ENCODE measurements at places on chromosomes 5 and 9.
A peak's percentile ranks its signal among the peaks of the same experiment; 100 is the strongest.

DNA sequence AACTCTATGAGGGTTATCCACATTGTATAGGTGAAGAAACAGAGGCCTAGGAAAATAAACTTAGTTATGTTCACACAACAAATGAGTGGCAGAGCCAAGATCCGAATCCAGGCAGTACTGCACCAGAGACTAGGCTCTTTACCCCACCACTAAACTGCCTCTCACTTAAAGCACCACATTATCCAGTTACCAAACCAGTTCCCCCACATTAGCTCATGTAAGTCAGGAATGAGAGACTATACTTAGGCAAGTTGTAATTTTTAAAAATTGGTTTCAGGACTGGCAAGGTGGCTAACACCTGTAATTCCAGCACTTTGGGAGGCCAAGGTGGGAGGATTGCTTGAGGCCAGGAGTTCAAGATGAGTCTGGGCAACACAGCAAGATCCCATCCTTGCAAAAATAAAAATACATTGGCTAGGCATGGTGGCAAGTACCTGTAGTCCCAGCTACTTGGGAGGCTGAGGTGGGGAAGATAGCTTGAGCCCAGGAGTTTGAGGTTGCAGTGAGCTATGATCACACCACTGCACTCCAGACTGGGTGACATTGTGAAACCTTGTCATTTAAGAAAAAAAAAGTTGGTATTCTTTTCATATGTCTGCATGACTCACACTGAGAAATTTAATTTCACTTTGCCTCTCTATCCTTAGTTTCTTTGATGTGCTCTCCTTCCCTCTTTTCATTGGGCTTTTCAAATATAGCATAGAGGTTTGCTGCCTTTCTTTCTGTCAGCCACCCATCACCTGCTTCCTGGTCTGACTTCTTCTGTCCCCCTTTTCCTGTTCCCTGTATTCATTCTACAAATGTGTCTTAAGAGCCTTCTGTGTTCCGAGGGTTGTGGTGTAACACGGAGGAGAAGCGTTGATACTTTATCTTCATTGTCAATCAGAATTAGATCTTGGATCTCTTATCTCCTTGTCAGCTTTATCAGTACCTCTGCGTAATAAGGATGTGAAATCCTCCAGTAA lies 64.7 kb downstream of the ERMP1 start:
- no peak for DNase-seq

DNA sequence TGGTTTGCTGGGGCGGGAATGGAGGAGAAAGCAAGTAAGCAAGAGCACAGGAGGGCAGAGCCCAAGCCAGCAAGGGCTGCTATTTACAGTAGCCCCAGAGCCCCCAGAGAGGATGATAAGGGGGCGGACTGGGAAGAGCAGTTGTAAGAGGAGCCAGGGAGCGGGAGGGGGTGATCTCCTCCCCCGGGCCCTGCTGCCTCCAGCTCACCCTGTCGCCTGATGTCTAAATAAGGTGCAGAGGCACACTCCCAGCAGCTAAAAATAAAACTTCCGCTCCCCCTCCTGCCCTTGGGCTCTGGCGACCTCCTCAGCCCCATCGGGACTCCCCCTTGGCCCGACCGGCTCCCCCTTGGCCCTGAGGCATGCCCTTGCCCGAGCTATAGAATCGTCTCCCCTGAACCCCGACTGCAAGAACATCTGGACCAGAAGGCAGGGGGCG lies 14.4 kb upstream of the CCDC69 start:
- DNase-seq, result no peak

DNA sequence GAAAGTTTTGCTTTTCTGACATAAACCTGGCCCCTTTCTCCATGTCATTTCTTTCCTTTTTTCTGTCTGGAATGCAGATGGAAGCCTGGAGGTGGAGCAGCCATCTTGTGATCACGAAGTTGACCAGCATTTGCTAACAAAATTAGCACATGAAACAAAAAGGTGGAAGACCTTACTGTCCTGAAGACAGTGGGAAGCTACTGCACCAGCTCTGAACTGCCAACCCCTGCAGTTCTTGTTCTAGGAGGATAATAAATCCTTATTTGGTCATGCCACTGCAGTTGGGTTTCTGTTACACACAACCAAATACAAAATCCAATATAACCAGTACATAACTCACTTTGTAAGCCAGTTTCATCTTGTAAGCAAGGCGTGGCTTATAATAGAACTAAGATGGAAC lies 249.4 kb upstream of the TBCA start:
- no peak for DNase-seq

- peak; percentile 8 for DNase-seq
These were observed 1.6 kb downstream of the GTF3C4 start for GRCh38 chr9:132671620-132672412.

GRCh38 chr5:143515829-143516228 lies 112.3 kb upstream of the NR3C1 start:
- DNase-seq, result no peak

- no peak for DNase-seq
These were observed 205.6 kb upstream of the CLINT1 start for GRCh38 chr5:158064334-158065123.

GRCh38 chr5:178221853-178222252 lies 10.7 kb downstream of the PHYKPL start:
- DNase-seq, result no peak

GRCh38 chr5:97124335-97124734 lies 18.1 kb downstream of the LIX1 start:
- DNase-seq, result no peak

DNA sequence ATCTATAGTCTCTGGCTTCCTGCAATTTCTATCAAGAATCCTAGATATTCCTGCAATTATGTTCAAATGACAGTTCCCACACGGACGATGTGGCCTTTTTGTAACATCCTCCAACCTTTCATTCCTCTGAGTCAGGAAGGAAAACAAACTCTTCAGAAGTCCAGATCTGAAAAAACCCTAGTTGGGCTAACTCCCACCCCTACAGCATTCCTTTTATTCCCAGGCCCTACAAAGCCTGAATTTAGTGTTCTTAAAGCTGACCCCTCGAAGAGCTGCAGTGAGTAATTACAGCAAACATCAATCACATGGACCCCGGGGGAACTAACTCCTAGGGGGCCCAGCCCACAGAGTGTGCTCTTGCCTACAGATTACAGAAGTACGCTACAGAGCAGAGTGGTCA lies 99.7 kb downstream of the SERINC5 start:
- DNase-seq, result no peak

GRCh38 chr9:78879324-78880100 lies 582.6 kb downstream of the PSAT1 start:
- no peak for DNase-seq

GRCh38 chr5:132474881-132475496 lies 15.6 kb downstream of the IRF1 start:
- no peak for DNase-seq

DNA sequence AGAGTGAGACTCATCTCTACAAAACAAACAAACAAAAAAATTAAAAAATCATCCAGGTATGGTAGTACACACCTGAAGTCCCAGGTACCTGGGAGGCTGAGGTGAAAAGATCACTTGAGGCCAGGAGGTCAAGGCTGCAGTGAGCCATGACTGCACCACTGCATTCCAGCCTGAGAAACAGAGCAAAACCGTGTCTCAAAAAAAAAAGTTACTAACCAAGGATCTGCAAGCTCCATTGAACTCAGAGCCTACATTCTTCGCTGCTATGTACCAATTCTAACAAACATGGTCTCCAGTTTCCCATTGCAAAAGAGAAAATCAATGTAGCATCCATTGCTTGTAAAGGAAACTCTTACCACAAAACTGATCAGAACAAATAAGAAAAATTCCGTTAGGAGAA lies 33.5 kb downstream of the MTMR12 start:
- no peak for DNase-seq

- DNase-seq, result no peak
These were observed 69.6 kb upstream of the FSTL4 start for GRCh38 chr5:133681896-133682295.

- no peak for DNase-seq
These were observed 150.1 kb upstream of the SLC27A6 start for GRCh38 chr5:128815201-128815600.

DNA sequence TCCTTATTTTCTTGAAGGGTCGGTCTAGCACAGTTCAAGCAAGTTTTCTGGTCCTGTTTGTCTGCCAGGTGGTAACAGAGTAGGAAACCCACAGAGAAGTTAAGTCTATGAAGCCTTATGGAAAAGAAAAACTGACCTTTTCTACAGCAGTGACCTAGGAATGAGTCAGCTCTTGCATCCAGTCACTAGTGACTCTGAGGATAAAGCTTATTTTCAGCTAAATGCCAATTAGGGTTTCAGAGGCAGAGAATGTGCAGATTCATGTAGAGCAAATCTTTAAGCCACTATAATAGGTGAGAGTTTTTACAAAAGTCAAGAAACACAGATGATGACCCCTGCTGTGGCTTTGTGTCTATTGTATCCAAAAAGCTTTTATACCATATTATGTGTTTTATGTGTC lies 100.7 kb downstream of the CWC27 start:
- peak; percentile 67 for DNase-seq

DNA sequence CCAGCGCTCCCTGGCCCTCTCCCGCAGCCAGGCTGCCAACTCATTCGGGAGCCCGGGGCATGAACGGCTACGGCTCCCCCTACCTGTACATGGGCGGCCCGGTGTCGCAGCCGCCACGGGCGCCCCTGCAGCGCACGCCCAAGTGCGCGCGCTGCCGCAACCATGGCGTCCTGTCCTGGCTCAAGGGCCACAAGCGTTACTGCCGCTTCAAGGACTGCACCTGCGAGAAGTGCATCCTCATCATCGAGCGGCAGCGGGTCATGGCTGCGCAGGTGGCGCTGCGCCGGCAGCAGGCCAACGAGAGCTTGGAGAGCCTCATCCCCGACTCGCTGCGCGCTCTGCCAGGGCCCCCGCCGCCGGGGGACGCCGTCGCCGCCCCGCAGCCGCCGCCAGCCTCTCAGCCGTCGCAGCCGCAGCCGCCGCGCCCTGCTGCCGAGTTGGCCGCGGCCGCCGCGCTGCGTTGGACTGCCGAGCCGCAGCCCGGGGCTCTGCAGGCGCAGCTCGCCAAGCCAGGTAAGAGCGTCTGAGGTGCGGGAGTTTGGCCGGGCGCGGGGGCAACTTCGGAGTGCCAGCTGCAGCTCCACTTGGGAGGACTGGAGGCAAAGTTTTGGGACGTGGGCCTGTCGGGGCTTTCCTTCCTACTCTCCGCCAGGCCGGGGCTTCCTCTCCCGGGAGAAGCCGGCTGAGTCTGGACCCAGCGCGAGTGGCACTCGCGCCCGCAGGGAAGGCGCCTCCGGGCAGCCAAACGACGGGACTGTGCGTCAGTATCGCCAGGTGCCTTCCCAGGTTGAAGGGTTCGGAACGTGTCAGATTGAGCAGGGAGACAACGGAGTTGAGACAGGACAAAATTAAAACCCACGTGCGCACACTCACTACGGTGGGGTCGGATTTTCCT lies 735 bp downstream of the DMRT3 start:
- no peak for DNase-seq

DNA sequence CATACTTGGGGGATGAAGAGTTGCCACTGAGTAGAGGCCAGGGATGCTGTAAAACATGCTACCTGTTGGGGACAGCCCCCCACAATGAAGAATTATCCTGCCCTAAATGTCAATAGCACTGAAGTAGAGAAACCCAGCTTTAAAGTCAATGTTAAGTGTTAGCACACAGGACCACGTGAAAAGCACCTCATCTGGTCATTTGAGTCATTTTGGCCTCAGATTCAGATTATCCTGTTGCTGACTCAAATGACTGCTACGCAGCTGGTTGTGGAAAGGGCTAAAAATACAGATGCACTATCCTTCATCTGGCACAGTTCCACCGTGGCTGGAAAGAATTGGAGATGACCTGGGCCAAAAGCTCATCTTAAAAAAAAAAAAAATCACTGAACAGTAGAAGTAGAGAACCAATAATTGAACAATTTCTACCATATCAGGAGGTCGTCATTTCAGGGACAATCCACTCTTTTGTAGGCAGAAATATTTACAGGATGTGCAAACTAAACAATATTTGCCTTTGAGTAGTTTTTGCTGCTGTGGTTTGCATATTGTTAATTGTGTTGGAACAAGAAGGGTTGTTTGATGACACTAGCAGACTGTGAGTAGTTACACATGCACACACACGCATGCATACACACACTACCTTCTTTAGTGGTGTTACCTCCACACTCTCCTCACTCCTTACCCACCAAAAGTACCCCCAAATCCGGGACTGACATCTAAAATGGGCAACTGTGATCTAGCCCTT lies 195.3 kb upstream of the KLF9 start:
- peak; percentile 98 for DNase-seq

- no peak for DNase-seq
These were observed 329.2 kb upstream of the PRR16 start for GRCh38 chr5:120134944-120135343.

DNA sequence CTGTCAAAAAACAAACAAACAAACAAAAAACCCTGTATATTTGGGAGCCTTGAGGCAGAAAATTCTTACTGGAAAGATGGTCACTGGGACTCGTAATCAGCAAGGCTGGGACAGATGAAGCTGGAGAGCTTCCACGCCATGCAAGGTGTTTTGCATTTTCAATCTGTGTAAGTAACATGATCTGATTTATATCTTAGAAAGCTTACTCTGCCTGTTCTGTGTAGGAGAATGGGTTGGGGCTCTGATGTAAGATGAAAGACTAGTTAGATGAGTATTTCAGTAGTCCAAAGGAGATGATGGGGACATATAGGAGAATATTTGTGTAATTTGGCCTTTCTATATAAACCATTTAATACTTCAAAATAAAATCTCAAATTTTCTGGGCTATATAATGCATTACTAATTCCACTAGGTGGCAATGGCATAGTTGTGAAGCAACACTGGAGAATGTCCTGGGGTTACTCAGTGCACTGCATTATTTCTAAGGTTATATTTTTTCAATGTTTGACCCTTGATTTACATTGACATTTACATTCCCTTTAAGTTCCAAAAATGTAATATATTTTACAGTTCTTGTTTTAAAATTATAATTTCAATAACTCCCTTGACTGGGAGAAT lies 21.9 kb upstream of the FSD1L start:
- DNase-seq, result peak; percentile 51

- no peak for DNase-seq
These were observed 220.9 kb downstream of the ACTL7B start for GRCh38 chr9:108634672-108635462.

DNA sequence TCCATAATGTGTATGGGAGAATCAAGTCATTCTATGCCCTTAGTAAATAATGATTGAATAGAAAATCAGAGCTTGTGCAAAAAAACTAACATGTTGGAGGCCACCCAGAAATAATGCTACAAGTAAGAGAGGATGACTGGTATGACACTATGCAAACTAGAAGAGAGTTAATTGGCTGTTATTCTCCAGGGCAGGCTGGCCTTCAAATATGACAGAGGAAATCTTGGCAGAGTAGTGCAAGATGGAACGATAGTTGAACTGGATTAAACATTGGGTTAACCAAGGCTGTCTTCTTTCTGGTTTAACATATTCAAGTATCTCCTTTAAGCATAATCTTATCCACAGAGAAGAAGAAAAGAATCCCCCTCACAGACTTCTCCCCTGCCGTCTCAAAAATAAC lies 196.1 kb downstream of the MPDZ start:
- no peak for DNase-seq

GRCh38 chr9:31908891-31909480 lies 475.5 kb upstream of the ACO1 start:
- no peak for DNase-seq
